Stimulated activated naive CD8-positive, alpha-beta T cell treated with anti-CD3 and anti-CD28 coated beads, Interleukin-15, Interleukin-2, amounts not matched to agents 100 U/mL and 50 U/mL, for 24 hours (primary cell): ENCODE measurements at places on chromosomes 4 and X.

DNA sequence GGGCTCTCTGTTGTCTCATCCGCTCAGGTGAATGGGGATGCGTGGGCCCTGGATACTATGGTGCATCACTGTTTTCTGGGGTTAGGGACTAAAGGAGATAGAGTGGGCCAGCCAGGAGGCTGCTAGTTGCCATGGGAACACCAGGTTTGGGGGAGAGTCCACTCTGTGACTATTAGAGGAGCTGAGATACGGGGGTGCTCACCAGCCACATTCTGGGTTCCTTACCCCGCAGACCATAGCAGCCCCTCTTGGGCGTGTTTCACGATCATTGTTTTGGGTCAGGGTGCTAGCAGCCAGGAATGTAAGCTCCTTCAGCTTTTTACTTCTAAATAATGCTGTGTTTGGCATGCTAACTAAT, 4.6 kb downstream of the EFNB1 start:
- DNase-seq: no peak

DNA sequence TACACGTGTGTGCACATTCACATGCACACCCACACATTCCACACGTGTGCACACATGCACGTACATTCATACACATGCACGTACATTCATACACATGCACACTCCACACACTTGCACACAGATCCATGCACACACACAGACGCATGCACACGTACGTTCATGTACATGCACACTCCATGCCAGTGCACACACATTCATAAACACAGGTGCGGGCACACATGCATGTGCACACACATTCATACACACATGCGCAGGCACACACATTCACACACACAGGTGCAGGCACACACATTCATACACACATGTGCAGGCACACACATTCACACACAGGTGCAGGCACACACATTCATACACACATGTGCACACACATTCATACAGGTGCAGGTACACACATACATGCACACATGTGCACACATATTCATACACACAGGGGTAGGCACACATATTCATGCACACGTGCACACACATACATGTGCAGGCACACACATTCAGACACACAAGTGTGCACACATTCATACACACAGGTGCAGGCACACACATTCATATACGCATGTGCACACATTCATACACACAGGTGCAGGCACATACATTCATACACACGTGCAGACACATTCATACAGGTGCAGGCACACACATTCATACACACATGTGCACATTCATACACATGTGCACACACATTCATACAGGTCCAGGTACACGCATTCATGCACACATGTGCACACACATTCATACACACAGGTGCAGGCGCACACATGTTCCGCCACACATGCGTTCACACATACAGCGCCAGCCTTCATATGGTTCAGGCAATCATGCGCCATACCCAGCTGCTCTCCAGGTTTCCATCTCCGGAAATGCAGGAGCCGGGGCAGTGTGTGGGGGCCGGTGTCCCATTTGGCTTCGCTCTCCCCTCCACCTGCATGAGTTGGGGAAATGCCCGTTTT, 124.8 kb downstream of the HMX1 start:
- DNase-seq: no peak

DNA sequence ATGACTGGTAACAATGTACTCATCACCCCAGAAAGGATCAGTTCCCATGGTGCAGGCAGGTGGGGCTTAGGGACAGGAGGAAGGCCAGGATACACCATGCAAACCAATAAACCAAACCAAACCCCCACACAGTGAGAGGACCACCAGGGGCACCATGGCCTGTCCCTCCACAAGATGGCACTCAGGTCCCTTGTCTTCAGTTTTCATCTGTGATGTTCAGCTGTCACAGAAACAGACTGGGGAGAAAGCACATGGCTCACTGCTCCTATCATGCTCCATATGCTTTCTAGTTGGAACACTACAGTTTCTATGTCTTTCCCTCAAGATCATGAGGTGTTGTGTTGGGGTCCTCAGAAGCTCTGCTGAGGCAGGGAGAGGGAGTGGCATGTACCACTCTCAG, 10.1 kb downstream of the HS3ST1 start:
- peak; percentile 9 for DNase-seq

- no peak for DNase-seq
Measured at GRCh38 chrX:30992381-30992904, 79.4 kb downstream of the FTHL17 start.

DNA sequence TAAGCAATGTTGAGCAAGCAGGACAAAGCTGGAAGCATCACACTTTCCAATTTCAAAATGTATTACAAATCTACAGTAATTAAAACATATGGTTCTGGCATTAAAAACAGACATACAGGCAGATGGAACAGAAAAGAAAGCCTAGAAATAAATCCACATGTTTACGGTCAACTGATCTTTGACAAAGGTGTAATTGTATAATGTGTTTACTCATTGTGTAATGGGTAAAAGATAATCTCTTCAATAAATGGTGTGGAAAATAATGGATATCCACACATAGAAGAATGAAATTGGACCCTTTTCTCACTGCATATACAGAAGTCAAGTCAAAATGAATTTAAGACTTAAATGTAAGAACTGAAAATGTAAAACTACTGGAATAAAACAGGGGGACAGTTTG, 394.2 kb downstream of the ANKRD50 start:
- no peak for DNase-seq

DNA sequence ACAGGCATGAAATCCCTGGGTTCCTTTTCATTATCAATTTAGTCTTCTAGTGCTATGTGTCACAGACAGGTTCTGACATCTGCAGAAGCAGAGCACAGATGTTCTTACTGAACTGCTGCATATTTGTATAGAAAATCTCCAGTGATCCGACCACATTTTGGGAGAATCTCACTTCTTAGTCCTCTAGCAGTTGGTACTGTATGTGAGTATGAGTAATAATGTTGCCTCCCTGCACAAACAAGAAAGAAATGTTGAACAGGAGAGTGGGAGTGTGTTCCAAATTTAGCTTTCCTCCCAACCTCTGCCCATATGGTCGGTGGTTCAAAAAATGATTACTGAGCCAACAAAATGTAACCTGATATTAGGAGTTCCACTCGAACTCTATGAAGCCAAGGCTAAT, 165.3 kb upstream of the GPC4 start:
- DNase-seq: no peak

- no peak for DNase-seq
Measured at GRCh38 chr4:153639833-153640802, 44.0 kb upstream of the TLR2 start.

DNA sequence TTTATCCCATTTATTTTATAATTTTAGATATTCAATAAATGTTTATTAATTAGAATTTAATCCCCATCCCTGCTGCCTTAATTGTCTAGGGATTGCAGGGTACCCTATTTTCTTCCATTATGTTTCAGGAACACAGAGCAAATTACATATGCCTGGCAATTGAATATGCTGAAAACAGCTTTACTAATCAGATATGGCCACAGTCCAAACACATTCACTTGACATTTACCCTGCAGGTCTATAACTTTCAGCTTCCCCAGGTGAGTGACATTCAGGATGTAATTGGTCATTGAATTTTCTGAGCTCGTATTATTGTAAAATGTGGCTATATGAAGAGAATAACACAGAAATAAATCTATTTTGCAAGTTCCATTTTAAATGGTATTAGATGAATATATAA, 218.7 kb upstream of the NDST4 start:
- DNase-seq: no peak

DNA sequence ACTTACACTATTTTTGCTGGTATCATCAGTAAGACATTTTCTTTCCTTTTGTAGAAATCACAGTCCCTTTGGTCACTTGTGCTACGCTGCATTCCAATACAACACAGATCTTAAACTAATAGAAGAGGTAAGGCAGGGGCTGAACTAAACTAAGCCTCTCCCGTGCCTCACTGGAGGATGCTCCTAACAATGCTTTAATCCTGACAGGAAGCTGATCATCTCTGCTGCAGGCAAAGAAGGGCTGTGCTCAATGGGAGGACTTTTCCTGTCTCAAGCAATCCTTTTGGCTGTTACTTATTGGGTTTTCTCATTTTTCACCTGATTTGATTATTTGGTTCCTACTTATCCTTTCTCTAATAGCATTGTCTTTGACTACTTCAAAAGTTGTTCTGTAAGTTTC, 583.1 kb downstream of the INPP4B start:
- DNase-seq: no peak

GRCh38 chr4:112848911-112849310, 200.5 kb upstream of the ANK2 start:
- DNase-seq: no peak

- DNase-seq: peak; percentile 51
Measured at GRCh38 chr4:25842229-25842845, 20.5 kb downstream of the SEL1L3 start.

- no peak for DNase-seq
Measured at GRCh38 chrX:133649651-133650050, 234.4 kb upstream of the GPC4 start.

- DNase-seq: no peak
Measured at GRCh38 chrX:15546745-15547144, 46.1 kb downstream of the BMX start.

GRCh38 chr4:38678078-38678477, 14.1 kb downstream of the KLF3 start:
- no peak for DNase-seq

- DNase-seq: no peak
Measured at GRCh38 chr4:3445111-3445820, 3.5 kb downstream of the HGFAC start.
